Stimulated activated CD4-positive, alpha-beta T cell treated with anti-CD3 and anti-CD28 coated beads, Interleukin-1b, Interleukin-23, amount 100 ng/mL, for 1 hour (primary cell): ENCODE measurements at places on chromosomes 6 and 20.
A peak's percentile ranks its signal among the peaks of the same experiment; 100 is the strongest.

DNA sequence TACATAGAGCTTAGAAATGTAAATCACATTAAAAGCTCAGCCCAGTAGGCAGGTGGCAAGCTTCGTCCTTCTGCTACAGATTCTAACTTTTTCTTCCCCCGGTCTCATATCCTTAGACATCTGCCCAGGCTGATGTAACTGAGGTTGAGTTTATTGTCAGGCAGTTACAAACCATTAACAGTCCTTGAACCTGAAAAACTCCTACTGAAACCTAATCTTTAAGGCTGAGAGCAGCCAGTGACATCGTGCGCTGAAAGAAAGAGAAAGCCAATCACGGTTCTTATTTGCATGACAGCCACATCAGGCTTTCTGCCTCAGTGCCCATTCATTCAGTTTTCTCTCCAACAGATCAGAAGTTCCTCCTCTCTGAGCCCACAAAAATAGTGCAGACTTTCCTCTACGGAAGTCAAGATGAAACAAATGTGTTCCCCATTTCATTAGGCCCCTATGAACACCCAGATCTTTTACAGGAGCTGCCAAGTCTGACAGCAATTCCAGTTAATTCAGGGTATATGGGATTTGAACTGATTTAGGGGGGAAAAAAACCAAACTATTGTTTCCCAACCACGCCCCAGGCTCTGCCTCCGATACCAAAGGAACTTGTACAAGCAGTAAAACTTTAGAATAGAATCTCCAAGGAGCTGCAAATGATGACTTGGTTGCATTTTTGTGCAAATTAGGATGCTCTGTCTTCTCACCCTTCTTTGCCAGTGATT, at the start of gene NHSL1:
Gene NHSL1 (minus strand): TSS at position 192 of the 716 bp plus-strand sequence. CDS start 204 bp downstream, outside the sequence.
- no peak for DNase-seq

GRCh38 chr6:144149558-144149893, 791 bp upstream of the STX11 start:
- no peak for DNase-seq

DNA sequence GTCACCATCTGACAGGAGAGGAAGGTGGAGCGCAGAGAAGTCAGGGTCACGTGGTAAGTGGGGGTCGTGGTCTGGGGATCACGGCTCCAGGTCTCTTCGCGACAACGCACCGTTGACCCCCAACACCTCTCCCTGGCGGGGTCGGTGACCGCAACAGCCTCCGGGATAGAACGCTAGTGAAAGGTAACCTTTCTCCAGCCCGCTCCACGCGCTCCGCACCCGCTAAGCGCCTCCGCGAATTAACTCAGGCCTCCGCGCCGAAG, 600 bp upstream of the SYNJ2 start:
- DNase-seq = no peak

- no peak for DNase-seq
Measured at GRCh38 chr20:44810061-44810390, 320 bp downstream of the RIMS4 start.

- DNase-seq = no peak
Measured at GRCh38 chr20:35039846-35040489, 52.6 kb downstream of the TRPC4AP start.

- DNase-seq = no peak
Measured at GRCh38 chr6:166643891-166644590, 17.0 kb upstream of the RPS6KA2 start.

GRCh38 chr20:42098418-42098817, 480.2 kb upstream of the CHD6 start:
- DNase-seq = no peak

DNA sequence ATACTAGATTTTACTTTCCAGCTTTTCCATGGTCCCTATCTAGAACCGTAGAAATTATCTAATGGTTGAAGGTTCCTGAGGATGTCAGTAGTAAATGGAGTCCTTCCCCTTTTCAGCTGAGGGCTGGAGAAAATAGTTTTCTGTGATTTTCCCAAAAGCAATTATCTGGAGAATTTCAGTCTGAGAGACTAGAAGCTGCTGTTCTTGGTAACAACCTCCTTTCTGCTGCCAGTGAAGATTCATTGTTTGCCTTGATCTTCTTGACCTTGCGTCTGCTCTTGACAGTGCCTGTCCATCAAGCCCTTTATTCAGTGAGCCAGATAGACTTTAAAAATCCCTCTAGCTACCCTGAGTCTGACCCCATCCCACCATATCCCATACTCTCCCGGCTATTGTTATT, 73.1 kb downstream of the PHACTR2 start:
- DNase-seq = no peak

DNA sequence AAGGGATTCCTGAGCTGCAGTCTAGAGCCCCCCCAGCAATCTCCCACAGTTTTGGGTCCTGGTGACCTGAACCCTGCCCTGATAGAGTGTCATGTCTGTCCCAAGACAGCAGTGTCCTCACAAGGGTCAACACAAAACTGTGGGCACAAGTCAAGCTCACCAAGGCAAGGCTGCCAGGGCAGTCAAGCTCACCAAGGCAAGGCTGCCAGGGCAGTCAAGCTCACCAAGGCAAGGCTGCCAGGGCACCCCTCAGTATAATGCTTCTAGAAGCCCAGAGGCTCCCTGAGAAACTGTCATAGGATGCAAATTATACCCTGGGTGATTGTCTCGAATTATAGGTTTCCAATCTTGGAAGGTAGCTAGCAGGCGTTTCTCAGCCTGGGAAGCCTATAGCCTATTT, 108.5 kb downstream of the NFATC2 start:
- DNase-seq = no peak

DNA sequence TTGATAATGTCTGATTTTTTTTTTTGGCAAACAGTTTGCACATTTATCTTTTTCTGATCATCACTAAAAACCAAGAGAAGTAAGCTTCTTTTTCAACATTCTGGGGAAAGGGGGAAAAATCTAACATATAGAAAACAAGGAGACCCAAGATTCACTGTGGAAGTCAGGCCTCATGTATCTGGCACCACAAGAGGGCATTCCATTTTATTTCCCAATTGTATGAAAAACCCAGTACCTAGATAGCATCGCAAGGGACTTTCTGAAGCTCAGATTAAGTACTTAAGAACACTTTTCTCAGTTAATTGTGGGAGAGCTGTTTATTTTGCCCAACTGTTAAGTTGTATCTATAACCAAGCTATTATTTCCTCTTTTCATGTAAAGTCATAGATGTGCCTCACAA, 152.9 kb downstream of the KLHL32 start:
- DNase-seq = no peak

GRCh38 chr6:88599571-88599970, 363.8 kb downstream of the RNGTT start:
- DNase-seq = no peak

GRCh38 chr6:104859225-104860146, at the start of gene HACE1:
TSS of gene HACE1 (minus strand) at chr6:104859919. CDS start at chr6:104859642, 277 bp downstream.
- DNase-seq = peak; percentile 78

DNA sequence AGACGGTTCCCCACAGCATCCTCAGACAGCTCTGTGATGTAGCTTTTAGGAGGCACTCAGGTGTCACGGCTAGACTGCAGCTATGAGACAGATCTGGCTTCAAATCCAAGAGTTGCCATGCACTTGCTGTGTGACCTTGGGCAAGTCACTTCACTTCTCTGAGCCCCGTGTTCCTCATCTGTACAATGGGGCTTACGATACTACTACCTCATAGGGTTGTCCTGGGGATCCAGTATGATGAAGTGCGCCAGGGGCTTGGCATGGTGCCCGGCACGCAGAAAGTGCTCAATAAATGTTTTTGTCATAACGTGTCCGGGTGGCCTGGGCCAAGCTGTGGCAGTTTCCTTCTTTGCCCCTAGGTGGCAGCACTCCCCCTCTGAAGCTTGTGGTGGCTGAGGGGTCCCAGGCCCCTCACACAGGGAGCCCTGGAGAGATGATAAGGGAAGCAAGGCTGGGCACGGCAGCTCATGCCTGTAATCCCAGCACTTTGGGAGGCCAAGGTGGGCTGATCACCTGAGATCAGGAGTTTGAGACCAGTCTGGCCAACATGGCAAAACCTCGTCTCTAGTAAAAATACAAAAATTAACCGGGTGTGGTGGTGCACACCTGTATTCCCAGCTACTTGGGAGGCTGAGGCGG, 19.1 kb upstream of the CHMP4B start:
- DNase-seq = peak; percentile 28

DNA sequence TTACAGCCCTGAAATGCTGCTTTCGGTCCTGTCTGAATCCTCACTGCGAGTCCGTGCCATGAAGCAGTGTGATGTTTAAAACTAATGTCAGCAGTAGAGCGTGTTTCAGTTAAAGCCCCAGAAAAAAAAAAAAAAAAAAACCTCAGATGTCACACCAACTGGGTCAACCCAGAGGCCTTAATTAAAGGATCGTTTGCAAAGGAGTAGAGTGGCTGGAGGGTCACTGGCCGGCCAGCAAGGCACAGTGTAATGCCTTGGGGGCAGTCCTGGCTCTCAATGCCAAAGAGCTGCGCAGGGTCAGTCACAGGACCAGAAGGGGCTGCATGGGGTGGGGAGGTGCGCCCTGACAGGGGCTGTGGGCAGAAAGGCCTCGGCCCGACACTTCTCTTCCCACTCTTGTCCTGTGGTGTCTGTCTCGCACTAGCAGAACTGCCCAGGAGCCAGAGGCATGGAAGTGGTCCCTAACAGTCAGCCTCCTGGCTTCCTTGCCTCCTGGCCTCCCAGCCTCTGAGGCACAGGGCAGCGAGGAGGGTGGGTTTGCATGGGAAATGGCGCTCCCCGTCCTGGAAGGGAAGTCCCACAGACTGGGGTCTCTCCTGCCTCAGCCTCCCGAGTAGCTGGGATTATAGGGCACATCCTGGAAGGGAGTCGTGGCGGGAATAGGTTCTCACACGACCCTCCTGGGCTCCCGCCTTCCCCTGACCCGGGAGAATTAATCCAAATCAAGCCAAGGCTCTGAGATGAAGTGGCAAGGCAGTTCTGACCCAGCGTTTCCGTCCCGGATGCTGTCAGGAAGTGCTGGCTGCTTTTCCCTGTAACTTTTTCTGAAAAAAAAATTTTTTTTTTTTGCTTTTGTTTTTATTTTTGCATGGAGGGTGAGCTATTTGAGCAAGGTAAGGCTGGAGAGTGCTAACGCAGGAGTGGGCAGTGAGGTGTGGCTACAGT, 53.7 kb upstream of the MPC1 start:
- DNase-seq = no peak
